NCI-H2081 (cell line): ENCODE measurements at places on chromosomes 4 and X.

GRCh38 chrX:41630091-41630490, 58.7 kb upstream of the GPR34 start:
- no peak for DNase-seq

- DNase-seq, result no peak
Observed at GRCh38 chr4:56215141-56215783, 172.0 kb downstream of the AASDH start.

DNA sequence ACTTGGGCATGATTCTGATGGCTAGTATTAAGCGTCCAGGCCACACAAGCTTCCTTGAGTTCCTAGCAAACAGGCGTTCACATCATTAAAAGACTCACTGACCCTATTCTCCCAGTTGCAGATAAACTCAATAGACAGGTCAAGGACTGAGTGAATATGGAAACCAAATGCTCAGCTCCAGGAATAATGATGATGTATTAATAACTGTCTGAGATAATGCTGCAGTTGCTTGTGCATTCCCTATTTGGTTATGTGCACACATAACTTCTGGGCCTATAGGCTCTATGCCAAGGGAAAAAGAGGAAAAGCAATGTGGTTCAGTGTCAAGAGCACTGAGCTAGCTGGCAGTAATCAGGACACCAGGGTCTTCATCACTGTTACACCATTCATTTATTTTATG, 3.5 kb downstream of the RAB9B start:
- no peak for DNase-seq

DNA sequence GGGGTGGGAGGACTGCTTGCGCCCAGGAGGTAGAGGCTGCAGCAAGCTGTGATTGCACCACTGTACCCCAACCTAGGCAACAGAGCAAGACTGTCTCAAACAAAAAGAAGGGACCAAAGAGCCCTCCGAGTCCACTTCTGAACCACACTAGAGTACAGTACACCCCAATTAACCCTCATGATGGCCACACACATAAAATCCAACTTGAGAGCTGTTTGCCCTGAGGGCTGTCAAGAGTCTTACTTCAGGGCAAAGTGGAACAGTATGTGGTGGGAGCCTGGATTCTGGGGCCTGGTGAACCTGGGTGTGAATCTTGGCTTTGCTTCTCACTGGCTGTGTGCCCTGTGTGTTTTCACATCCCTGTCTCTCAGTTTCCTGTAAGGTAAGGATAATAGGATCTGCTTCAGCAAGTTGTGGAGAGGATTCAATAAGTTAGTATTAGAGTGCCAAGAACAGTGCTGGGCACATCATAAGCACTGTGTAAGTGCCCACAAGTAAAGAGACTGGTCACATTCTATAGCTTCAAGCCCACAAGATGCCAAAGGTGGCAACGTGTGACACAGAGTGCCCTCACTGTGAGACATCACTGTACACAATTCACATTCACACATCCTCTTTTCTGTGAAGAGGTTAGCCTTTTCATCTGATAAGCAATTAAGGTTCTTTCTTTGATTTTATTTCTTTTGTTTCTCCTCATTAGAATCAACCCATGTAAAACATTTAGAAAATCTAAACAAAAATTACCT, 52.1 kb downstream of the LEF1 start:
- no peak for DNase-seq

DNA sequence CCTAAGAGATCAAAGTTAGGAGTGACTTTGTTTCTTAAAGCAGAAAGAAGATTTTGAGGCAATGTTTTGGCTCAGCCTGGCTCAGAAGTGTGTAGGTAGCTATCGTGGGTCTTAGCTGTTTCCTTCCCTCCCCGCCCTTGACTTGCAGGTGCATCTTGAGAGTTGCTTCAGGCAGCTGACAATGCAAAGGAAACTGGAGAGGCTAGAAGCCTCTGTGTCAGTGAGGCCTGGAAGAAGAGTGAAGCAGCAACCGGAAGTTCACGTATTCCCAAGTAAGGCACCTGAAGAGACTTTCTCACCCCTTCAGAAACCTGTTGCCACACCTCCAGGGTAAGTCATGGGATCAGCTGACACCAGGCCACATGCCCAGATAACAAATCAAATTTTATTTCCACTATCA, 10.6 kb upstream of the XKRX start:
- DNase-seq, result no peak

GRCh38 chr4:136811496-136812077, 720.7 kb downstream of the PCDH18 start:
- DNase-seq, result no peak

GRCh38 chr4:145938618-145939440, at the start of gene ZNF827:
Gene ZNF827 (minus strand): TSS chr4:145938823. CDS start chr4:145938407, 416 bp downstream.
- DNase-seq, result peak; percentile 64

GRCh38 chr4:84706286-84706685, 123.4 kb downstream of the CDS1 start:
- no peak for DNase-seq

DNA sequence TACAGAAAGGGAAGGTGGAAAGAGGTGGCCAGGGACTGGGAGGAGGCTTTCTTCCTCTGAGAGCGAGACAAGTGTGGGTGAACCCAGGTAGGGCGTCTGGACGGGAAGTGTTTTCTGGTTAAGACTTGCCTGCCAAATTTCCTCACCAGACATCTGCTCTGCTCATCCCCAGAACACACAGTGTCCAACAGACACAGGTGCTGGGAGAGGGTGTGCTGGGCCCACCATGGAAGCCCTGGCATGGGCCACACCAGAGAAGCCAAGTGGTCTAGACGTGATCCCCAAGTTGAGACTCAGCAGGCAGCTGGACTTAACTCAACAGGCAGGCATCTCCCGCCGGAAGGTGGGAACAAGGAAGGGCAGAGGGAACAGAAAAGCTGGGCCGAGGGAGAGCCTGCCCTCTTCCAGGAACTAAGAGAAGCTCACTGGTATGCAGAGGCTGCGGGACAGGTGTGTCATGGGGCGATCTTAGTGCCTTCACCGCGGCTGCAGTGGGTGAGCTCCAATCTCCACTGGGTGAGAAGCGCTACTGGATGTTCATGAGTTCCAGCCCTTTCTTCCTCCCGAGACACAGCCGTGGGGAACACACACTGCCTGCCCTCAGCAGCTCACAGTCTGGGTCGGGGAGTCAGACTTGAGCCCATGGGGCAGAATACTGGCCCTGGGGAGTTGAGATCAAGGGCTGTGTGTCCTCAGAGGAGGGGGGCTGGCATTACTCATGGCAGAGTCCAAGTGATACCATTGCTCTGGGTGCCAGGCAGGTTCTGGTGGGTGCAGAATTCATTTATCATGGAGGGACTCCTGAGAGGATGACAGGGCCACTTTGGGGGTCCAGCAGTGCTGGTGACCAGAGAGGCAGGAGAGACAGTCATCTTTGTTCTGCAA, 110.2 kb downstream of the CPZ start:
- no peak for DNase-seq
